Neural progenitor cell (in vitro differentiated cells): ENCODE measurements at places on chromosomes 6 and 20. TPM values are rescaled to one million over a fixed set of nuclear protein-coding genes. Genes with fewer than 3 reads are reported as not detected.

GRCh38 chr6:56689114-56689513 lies 46.4 kb upstream of the DST start:
- no peak overlapping the region for H3K27ac ChIP-seq
- no peaks in the 10 kb centered on the region for H3K36me3 ChIP-seq
- peaks cover 6% of the 10 kb centered on the region for H3K4me1 ChIP-seq
- no peak overlapping the region for H3K4me3 ChIP-seq
- H3K27me3 ChIP-seq: no peaks in the 10 kb centered on the region

GRCh38 chr6:125151700-125152099 lies 1.9 kb upstream of the TPD52L1 start:
- no peak overlapping the region for H3K27ac ChIP-seq
- H3K36me3 ChIP-seq: no peaks in the 10 kb centered on the region
- H3K27me3 ChIP-seq: peaks cover 55% of the 10 kb centered on the region
- H3K4me3 ChIP-seq: no peak overlapping the region

DNA sequence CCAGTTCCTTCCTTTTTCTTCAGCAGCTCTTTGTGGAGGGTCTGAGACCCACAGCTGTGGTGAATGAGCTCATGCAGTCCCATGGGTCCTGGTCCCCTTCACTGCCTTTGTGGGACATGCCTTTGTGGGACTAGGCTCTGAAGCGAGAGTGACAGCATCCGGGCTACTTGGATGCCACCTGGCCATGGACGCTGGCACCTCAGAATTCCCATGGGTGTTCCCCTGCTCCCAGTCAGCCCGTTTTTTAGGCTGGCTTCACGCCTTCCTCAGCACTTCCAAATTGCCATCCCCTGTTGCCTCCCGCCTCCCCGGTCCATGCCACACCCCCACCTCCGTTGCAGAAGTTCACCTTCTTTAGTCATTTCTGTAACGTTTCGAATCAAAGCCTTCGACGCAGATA lies 45.1 kb downstream of the RAMACL start:
- H3K27me3 ChIP-seq: no peaks in the 10 kb centered on the region
- DNase-seq: no peak
- no peaks in the 10 kb centered on the region for H3K4me1 ChIP-seq
- no peak overlapping the region for H3K27ac ChIP-seq
- H3K36me3 ChIP-seq: no peaks in the 10 kb centered on the region
- no peak overlapping the region for H3K4me3 ChIP-seq

Gene PAX1
- total RNA-seq: not detected in 2 replicates

DNA sequence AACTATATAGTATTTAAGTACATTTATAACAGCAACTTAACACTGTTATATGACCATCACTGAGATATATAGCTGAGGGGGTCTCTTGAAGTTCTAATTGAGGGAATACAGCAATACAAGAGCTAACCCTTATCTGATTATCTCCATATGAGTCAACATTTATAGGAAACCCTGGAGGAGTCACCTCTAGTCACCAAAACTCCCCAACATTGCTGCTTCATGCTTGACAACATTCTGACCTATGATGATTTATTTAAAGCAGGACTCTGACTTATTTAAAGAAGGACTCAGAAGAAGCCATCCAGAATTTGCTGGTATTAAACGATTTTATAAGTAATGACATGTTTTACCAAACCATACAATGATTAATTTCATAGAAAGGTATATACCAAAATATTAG lies 182.6 kb upstream of the NOX3 start:
- H3K36me3 ChIP-seq: no peaks in the 10 kb centered on the region
- H3K4me1 ChIP-seq: no peaks in the 10 kb centered on the region
- no peak for DNase-seq
- no peak overlapping the region for H3K27ac ChIP-seq
- no peak overlapping the region for H3K4me3 ChIP-seq

DNA sequence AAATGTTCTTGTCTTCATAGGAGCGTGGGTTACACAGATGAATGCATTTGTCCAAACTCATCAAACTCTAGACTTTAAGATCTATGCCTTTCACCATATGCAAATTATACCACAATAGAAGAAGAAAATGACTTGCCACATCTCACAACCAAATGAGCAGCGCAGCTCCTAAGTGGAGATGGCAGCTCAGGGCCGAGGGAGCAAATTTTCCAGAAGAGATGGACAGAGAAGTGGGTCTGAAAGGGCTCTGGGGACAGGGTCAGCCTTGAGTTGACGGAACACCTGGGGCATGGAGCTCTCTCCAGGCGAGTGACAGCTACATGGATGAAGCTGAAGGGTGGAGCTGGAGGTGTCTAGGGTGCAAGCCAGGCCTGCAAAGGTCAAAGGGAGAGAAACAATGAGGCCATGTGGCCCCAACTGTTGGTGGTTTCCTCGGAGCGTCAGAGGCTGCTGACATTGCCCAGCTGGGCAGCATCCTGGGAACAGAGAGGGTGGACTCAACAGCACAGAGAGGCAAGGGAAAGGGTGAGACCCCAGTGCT lies 228.3 kb downstream of the NRN1 start:
- no peak overlapping the region for H3K27ac ChIP-seq
- H3K27me3 ChIP-seq: no peaks in the 10 kb centered on the region
- H3K4me1 ChIP-seq: peaks cover 3% of the 10 kb centered on the region
- H3K36me3 ChIP-seq: no peaks in the 10 kb centered on the region
- DNase-seq: no peak

GRCh38 chr6:166460473-166461437 lies 78.0 kb upstream of the MPC1 start:
- no peak overlapping the region for H3K4me3 ChIP-seq
- DNase-seq: no peak
- no peaks in the 10 kb centered on the region for H3K4me1 ChIP-seq
- no peaks in the 10 kb centered on the region for H3K27me3 ChIP-seq

Gene BTN1A1
- not detected in 2 replicates for total RNA-seq

DNA sequence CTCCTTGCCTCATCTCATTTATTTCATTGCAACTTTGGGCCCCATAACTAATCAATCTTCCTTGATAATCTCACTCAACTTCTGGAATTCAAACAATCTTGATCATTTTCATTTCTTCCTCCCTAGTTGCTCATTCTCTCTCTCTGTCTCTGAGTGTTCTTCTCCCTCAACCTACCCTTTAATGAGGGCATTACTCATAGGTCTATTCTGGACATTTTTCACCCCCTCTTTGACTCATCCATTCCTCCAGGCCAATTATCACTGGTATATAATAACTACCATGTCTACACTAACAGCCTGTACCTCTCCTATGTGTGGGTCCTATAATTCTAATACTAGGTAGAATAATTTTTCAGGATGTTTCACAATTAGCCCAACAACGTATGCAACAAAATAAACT lies 78.8 kb downstream of the COL21A1 start:
- H3K27ac ChIP-seq: no peak overlapping the region
- H3K36me3 ChIP-seq: no peaks in the 10 kb centered on the region
- no peaks in the 10 kb centered on the region for H3K27me3 ChIP-seq
- DNase-seq: no peak

- H3K4me1 ChIP-seq: no peaks in the 10 kb centered on the region
- H3K4me3 ChIP-seq: no peak overlapping the region
- no peaks in the 10 kb centered on the region for H3K27me3 ChIP-seq
- no peaks in the 10 kb centered on the region for H3K36me3 ChIP-seq
These were observed 264.5 kb upstream of the BMP2 start for GRCh38 chr20:6502999-6503398.

GRCh38 chr6:151131324-151132007 lies 108.3 kb upstream of the AKAP12 start:
- peaks cover 6% of the 10 kb centered on the region for H3K4me1 ChIP-seq
- no peak overlapping the region for H3K27ac ChIP-seq
- no peaks in the 10 kb centered on the region for H3K36me3 ChIP-seq
- H3K4me3 ChIP-seq: no peak overlapping the region
- no peaks in the 10 kb centered on the region for H3K27me3 ChIP-seq

- no peak overlapping the region for H3K27ac ChIP-seq
- H3K4me3 ChIP-seq: no peak overlapping the region
- H3K4me1 ChIP-seq: no peaks in the 10 kb centered on the region
- H3K36me3 ChIP-seq: no peaks in the 10 kb centered on the region
- DNase-seq: no peak
These were observed 132.1 kb upstream of the ARID1B start for GRCh38 chr6:156645097-156645496.

Gene PACRG
- 0.30 and 0.37 TPM in 2 replicates for total RNA-seq

DNA sequence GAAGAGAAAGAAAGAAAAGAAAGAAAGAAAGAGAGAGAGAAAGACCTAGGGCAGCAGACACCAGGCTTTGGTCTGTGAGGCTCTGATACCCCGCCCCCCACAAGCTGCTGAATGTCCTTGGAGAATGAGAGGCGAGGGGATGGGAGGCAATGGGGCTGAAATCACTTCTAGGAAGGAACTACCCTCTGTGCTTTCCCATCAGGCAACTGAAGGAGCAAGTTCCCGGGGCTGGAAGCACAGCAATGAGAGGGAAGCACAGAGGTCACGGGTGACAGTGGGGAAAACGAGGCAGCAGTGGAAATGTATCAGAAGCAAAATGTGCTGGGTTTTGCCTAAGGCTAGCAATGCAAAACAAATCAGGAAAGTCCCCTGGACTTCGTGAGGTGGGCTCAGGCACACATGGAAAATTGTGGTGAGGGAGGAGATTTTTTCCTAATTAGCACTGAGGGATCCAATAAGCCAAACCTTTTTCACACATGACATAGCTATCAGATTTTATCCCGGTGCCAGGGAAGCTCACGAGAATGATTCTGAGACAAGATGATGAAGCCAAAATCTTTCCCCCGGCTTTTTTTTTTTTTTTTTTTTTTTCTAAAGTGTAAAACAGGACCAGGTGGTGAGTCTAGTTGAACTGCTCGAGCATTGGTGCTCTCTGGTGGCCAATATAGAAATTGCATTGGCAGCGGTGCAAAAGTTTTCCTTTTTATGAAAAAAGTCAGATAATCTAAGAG lies 16.8 kb upstream of the ARFGEF2 start:
- DNase-seq: peak; percentile 73
- no peaks in the 10 kb centered on the region for H3K36me3 ChIP-seq
- no peak overlapping the region for H3K27ac ChIP-seq
- H3K4me3 ChIP-seq: no peak overlapping the region
- peaks cover 14% of the 10 kb centered on the region for H3K27me3 ChIP-seq

DNA sequence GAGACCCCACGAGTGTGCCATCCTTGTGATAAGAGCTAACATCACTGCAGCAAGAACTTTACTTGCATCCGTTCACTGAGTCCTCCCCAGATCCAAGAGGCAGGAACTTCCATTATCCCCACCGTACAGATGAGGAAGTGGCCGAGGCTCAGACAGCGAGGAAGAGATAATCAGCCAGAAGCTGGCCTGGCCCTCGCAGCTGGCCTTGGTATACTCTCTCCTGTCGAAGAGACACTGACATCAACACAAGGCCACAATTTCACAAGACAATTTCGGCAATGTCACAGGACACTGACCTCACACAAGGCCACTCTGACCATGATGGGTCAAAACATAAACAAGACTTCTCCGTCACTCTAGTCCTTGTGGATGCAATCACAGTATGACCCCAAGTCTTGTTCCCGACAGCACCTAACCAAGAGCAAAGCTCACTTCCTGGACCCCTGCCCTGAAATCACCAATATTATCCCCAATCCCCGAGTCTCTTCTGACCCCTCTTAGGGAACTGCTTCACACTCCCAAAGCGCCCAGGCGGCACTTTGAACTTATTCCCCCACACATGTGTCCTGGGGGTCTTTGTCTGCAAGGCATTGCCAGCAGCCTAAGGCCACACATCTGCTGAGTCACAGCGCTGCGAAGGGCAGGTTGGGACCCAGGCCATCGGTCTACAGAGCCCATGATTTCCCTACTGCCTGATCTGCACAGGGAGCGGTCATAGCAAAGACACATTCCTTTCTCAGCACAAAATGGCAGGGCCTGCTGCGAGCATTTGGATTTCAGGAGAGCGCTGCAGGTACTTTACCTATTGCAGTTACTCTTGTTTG lies 14.8 kb upstream of the VAPB start:
- no peaks in the 10 kb centered on the region for H3K27me3 ChIP-seq
- H3K27ac ChIP-seq: no peak overlapping the region
- peak; percentile 48 for DNase-seq
- peaks cover 43% of the 10 kb centered on the region for H3K4me1 ChIP-seq

Gene OSER1
- 44.4 and 51.8 TPM in 2 replicates for total RNA-seq

DNA sequence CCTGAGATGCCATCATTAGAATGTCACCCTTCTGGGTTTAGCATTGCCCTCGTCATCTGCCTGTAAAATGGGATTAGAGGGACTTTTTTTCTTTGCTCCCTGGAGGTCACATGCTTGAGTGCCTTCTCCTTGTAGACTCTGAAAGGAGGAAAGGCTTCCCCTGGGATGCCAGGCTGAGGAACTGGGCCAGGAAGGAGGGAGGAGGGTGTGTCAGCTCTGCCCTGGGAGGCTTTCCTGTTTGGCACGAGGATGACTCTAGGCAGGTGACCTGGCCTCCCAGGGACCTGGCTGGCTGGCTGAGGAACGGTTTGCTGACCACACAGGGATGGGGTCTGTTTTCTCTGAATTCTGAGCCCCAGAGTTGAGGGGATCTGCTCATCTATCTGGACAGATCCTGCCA lies 137.9 kb upstream of the RNF24 start:
- peak; percentile 74 for DNase-seq
- H3K4me1 ChIP-seq: peaks cover 21% of the 10 kb centered on the region
- peaks cover 27% of the 10 kb centered on the region for H3K27me3 ChIP-seq
- H3K36me3 ChIP-seq: no peaks in the 10 kb centered on the region
- H3K27ac ChIP-seq: no peak overlapping the region

- DNase-seq: no peak
- no peak overlapping the region for H3K27ac ChIP-seq
- H3K36me3 ChIP-seq: peaks cover 9% of the 10 kb centered on the region
- peak overlapping the region; percentile 23 for H3K4me3 ChIP-seq
These were observed 2.7 kb upstream of the EEF1A1 start for GRCh38 chr6:73523434-73524123.

DNA sequence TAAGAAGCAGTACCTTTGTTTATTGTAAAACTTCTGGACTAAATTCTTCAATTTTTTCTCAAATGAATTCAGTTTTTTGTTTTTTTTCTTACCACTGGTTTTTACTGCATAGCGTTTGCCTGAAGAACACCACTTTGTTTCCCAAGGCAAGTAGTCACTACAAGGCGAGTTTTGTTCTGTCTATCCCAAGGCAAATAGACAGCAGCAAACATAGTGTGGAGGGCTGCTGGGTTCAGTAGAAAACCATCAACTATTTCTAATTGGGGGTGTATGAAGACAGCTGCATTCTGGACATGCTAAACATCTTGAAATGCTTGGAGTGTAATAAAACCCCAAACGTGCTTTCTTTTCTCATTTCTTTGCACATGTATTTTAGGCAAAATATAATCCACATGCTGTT lies 197.4 kb downstream of the ESR1 start:
- no peak overlapping the region for H3K27ac ChIP-seq
- no peaks in the 10 kb centered on the region for H3K4me1 ChIP-seq
- no peaks in the 10 kb centered on the region for H3K36me3 ChIP-seq
- no peaks in the 10 kb centered on the region for H3K27me3 ChIP-seq
- no peak overlapping the region for H3K4me3 ChIP-seq

Gene WFDC12
- not detected in 2 replicates for total RNA-seq

Gene DIDO1
- 64.5 and 68.5 TPM in 2 replicates for total RNA-seq

Gene FRMD1
- total RNA-seq: 0.09 TPM in 1 of 2 replicates, not detected in the other

Gene AP5S1
- 1.2 and 3.4 TPM in 2 replicates for total RNA-seq

DNA sequence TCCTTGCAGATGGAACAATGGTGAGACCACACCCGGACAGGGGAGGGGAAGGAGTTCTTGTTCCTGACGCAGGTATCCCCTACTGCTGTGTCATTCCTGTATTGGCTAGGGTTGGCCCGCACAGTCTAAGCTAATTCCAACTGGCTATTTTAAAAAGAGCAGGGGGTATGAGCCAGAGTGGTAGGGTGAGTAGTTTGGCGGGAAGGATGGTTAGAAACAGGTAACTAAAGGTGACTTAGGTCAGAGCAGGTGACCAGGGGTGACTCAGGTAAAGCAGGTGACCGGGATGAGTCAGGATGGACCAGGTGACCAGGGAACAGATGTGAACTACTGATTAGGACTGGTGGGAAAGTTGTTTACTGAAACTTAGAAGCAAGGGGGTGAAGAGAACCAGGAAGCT lies 58.0 kb downstream of the ZNF292 start:
- H3K4me1 ChIP-seq: peaks cover 44% of the 10 kb centered on the region
- no peak overlapping the region for H3K27ac ChIP-seq
- no peaks in the 10 kb centered on the region for H3K27me3 ChIP-seq
- DNase-seq: no peak
- peaks cover 18% of the 10 kb centered on the region for H3K36me3 ChIP-seq

Gene ZSCAN26
- total RNA-seq: 36.8 and 40.5 TPM in 2 replicates
